ENCODE measurements at places on chromosomes 2 and 18.

- DNase-seq: no peak
Measured at GRCh38 chr2:6506859-6507258, 358.8 kb downstream of the CMPK2 start.

DNA sequence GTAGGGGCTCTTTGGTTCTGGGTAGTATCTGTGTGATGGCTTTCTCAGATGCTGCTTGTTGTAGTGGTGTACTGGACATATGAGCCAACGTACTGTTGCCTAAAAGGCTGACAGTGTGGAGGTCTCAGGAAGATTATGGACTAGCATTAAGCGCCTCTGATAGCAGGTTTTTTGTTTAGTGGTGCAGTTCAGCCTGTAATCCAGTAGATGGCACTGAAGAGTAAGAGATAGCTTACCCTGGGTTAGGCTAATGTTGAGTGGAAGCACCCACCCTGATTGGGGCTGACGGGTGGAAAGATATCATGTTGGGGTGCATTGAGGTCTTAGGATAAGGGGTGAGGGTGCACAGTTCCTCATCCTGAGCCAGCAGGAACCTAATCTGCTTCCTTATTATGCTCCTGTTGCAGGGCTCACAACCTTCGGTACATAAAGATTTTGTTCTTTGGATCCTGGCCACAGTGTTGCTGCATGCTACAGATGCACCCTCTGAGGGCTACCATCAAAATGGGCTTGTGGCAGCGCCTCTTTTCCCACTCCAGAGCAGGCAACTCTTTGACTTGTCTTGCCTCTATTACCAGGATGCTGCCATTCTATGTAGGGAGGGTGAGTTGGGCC, 79.6 kb downstream of the MSTN start:
- DNase-seq: no peak

GRCh38 chr2:48259811-48260210, 270.1 kb upstream of the STON1 start:
- no peak for DNase-seq

DNA sequence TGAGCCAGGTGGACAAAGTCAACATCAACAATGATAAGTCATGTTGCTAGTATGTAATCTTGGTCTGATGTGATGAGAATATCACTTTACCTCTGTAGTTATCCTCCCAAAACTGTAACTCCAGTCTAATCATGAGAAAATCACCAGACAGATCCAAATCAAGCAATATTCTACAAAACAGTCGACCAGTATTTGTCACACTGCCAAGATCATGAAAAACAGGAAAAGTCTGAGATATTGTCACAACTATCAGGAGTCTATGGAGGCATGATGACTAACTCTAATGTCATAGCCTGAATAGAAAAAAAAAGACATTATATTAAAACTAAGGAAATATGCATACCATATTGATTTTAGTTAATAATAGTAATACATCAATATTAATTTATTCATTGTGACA, 1883.3 kb upstream of the CELF4 start:
- DNase-seq: no peak

DNA sequence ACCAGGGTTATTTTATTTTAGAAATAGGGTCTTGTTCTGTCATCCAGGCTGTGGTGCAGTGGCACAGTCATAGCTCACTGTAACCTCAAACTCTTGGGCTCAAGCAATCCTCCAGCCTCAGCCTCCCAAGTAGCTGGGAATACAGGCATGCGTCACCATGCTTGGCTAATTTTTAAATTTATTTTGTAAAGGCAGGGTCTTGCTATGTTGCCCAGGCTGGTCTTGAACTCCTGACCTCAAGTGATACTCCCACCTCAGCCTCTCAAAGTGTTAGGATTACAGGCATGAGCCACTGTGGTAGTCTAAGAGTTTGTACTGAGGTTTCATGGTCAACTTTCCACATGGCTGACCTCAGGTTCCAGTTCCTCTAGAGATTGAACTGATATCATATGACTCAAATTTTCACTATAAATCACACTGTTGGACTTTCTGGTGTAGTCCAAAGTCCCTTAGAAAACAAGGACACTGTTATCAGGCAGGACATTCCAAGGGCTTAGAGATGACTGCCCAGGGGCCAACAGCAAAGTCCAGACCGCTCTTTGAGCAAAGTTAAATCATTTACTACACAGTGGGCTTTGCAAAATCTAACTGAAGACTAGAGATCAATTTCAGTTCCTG, 82.0 kb upstream of the MEX3C start:
- no peak for DNase-seq

- DNase-seq: no peak
Measured at GRCh38 chr2:160277151-160277550, 77.1 kb upstream of the ITGB6 start.

GRCh38 chr2:65778137-65778536, 345.7 kb upstream of the SPRED2 start:
- no peak for DNase-seq

GRCh38 chr2:174670446-174670845, 72.8 kb upstream of the WIPF1 start:
- DNase-seq: no peak

- no peak for DNase-seq
Measured at GRCh38 chr18:31192086-31192776, 29.6 kb upstream of the DSC1 start.

DNA sequence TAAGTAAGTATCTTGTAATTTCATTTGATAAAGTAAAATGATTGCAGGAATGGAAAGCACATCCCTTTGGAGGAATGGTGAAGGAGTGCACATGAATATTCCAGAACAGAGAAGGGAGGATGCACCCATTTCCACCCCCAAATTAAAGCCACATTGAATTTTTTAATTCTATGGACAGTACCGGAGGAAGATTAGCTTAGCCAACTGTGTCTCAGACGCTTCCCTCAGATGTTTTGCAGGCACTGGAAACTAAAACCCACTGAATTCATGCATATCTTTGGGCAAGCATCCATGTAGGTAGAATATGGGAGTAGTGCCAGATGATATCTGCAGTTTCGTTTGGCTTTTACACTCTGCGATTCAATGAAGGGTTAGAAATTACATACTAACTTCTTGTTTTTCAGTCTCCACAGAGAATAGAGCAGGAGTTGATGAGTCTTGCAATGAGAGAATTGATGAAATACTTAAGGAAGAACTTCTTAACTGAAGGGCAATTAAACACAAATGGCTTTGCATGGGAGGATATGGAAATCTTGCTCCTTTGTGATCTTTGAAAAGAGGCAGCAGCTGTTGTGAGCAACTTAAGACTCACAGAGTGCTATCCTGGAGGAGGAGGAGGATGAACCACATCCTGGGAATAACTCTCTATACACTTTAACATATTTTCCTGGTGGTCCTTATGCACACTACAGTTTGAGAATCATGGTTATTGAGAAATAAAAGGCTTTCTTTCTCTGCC, 71.7 kb upstream of the MYO3B start:
- no peak for DNase-seq

GRCh38 chr2:71895320-71896161, 252.1 kb downstream of the CYP26B1 start:
- no peak for DNase-seq

DNA sequence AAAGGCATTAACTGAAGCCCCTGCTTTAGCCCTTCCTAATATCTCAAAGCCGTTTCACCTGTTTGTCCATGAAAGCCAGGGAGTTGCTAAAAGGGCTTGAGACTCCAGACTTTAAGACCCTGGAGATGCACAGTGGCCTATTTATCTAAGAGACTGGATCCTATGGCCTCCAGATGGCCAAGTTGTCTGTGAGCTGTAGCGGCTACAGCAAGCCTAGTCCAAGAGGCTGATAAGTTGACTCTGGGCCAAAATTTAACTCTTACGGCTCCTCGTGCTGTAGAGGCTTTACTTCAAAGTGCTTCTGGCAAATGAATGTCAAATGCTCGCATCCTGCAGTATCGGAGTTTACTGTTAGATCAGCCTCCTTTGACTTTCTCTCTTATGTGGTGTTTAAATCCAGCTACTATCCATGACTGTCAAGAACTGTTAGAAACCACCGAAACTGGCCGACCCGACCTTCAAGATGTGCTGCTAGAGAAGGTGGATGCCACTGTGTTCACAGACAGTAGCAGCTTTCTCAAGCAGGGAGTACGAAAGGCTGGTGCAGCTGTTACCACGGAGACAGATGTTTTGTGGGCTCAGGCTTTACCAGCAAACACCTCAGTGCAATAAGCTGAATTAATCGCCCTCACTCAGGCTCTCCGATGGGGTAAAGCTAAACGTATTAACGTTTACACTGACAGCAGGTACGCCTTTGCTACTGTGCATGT, 336.7 kb upstream of the CNTNAP5 start:
- no peak for DNase-seq

DNA sequence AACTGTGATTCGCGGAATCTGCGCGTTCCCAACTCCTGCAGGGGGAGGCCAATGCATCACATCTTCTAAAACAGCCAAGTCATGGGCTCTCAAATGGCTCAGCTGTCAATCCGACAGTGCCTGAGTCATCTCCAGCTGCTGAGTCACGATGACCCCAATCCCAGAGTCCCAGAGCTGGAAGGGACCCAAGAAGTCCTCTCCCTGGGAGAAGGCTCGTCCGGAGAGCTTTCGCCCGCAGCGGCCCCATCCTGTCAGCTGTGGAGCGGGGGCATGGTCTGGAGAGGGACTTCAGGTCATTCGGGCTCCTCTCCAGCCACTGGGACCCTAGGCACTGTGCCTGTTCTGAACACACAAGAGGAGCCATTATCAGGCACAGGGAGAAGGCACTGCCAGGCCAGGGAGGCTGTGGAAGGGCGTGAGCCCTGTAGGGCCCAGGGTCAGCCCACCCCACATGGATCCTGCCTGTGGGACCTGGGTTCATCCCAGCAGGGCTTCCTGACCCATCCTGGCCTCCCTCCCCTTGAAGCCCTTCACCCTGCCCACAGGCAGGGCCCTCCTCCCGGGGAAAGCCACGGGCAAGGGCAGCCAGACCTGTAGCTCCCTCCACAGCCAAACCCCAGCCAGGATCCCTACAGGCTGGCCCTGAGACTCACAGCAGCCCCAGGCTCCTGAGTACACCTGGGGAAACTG, 47.6 kb upstream of the GPC1 start:
- no peak for DNase-seq

DNA sequence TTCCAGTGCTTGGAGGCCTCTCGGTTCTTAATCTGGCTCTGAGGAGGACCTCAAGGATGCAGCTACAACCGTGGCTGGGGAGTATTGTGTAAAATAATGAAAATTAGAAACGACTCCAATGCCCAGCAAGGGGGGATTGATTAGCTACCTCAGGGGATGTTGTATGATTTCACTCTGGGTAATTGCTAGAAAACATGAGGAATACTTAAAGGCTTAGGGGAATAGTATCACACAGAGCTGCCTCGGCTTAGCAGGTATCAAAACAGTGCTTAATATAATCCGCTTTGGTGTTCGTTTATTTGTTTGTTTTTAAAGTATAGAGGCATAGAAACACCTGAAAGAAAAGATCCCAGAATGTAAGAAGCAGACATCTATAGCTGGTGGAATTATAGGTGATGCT, 102.5 kb downstream of the INHBB start:
- no peak for DNase-seq

GRCh38 chr2:69171116-69171896, 158.3 kb downstream of the ANTXR1 start:
- no peak for DNase-seq

GRCh38 chr2:167196461-167197252, 308.4 kb downstream of the XIRP2 start:
- DNase-seq: no peak

- no peak for DNase-seq
Measured at GRCh38 chr2:167933097-167933814, 314.1 kb downstream of the STK39 start.

- DNase-seq: no peak
Measured at GRCh38 chr2:113240150-113240914, 38.4 kb downstream of the PAX8 start.

DNA sequence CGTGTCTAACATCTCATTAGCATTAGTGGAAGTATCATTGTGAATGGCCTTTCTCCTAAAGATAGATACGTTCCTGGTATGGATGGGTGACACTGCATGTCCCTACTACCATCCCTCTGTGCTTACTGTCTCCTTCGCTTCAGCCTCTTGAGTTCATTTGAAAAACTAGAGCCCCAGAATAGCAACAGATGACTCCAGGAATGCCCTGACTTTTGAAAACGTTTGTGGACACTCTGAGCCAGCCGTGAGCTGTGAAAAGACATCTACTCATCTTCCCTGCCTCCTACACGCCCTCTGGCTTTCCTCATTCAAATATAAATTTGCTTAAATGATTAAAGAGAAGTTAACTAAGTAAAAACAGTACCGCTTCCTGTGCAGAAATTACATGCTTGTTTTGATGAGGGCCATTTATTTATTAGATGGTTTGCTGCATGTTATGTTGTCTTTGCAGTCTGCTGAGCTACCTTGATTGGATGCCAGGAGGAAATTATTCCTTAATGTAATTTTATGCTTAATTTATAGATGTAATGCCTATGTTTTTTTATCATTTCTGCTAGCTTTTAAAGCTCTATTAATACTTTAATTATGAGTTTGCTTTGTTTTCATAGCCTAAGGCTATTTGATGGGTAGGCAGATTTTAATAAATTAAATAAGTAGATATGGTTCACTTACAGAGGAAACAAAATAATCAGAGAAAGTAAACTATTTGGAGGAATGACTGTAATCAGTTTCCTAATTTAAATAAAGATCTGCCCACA, 32.1 kb upstream of the MYO3B start:
- DNase-seq: no peak

DNA sequence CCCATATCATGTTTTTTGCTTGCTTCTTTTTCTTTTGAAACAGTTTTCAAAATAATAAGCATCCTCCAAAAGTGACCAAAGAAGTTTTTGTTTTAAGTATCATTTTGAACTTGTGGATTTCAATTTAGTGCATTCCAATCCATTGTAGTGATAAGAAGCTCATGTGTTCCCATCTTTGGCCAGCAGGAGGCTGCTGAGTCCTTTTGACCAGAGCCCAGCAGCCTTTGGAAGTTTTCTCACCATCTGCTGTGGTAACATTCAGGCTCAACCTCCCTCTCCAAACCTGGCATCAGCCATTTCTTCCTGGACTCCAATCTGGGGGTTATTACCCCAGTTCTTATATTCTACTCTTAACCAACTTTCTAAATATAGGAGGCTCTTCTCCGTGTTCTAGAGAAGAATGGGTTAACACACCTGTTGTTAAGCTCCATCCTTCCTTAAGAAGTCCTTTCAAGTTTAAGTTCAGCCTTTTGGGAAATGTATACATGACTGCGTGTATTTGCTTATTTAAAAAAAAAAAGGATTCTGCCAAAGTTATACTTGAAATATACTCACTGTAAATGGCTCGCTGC, 39.0 kb upstream of the MAL start:
- DNase-seq: no peak

DNA sequence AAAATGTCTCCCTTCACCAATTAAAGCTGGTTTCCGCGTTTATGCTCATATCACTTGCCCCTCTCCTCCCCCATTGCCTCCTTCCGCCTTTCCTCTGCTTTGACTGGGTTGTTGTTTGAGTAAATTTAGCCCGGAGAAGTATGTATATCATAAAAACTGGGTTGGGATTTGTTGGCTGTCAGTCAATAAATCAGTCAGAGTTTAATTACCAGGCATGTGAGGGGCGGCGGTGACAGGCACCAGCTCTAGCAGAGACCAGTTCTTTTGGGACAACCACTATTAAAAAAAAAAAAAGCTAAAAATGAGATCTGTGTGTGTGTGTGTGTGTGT, 382.4 kb upstream of the SMIM21 start:
- no peak for DNase-seq

Data from activated CD4-positive, alpha-beta T cell treated with anti-CD3 and anti-CD28 coated beads, Interleukin-2, amount 50 U/mL, for 24 hours (primary cell).